Stimulated activated CD4-positive, alpha-beta T cell treated with anti-CD3 and anti-CD28 coated beads, Interleukin-1b, Interleukin-23, amount 100 ng/mL, for 4 hours (primary cell): ENCODE measurements at places on chromosomes 5 and 9.

- DNase-seq, result no peak
Observed at GRCh38 chr5:168342985-168343384, 51.5 kb downstream of the WWC1 start.

GRCh38 chr5:103785569-103785968 lies 223.0 kb upstream of the NUDT12 start:
- no peak for DNase-seq

DNA sequence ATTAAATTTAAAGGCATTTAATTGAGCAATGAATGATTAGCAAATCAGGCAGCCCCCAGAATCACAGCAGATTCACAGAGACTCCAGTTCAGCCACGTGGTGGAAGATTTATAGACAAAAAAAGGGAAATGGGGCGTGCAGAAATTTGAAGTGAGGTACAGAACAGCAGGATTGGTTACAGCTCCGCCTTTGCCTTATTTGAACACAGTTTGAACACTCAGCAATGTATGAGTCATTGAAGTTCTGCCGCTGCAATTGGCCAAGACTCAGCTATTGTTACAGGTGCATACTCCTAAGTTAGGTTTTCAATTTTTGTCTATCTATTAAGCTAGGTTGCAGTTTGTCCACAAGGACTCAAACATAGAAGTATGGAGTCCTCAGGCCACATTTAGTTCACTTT lies 157.7 kb upstream of the SLC12A2 start:
- no peak for DNase-seq

- no peak for DNase-seq
Observed at GRCh38 chr5:131630208-131630962, 4.6 kb downstream of the RAPGEF6 start.

GRCh38 chr5:154962494-154962893 lies 21.6 kb downstream of the MRPL22 start:
- DNase-seq, result no peak

DNA sequence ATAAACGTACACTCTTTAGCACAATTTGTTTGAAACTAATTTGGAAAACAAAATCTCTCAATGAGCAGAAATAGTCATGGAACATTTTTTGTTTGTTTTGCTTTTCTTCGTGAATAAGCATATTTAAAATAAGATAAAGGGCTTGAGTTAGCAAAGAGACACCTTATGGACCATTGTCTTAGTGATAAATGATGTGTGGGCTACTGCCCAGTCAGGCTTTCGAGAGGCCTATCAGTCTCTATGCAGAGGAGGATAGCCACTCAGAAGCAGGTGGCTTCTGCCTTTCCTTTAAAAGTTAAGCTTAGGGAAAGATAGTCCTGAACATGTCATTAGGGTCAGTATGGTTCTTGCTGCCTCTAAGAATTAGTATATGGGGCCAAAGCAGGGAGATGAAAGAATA lies 2.1 kb upstream of the ARL15 start:
- DNase-seq, result no peak

- no peak for DNase-seq
Observed at GRCh38 chr9:8115570-8115969, 316.0 kb upstream of the DMAC1 start.

DNA sequence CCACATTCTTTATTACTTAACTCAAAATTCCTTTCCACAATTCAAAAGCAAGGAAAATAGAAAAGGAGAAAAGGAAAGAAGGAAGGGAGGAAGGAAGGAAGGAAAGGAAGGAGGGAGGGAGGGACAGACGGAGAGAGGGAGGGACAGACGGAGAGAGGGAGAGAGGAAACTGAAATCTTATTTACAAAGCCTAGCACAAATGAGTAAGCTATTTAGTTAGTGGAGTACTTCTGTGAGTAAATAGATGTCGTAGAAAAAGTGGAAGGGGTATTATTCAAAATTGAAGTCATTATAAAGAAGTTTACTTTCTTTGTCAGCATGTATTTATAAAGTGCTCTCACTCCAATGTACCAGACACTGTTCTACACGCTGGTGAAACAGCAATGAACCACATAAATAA lies 177.9 kb downstream of the CETN3 start:
- no peak for DNase-seq

GRCh38 chr5:132639706-132640130 lies 18.3 kb upstream of the IL13 start:
- DNase-seq, result no peak

GRCh38 chr9:105714020-105714331 lies 19.6 kb downstream of the TMEM38B start:
- no peak for DNase-seq

GRCh38 chr5:124599028-124599973 lies 147.1 kb downstream of the ZNF608 start:
- no peak for DNase-seq

GRCh38 chr9:98885575-98886295 lies 58.0 kb upstream of the COL15A1 start:
- DNase-seq, result no peak

DNA sequence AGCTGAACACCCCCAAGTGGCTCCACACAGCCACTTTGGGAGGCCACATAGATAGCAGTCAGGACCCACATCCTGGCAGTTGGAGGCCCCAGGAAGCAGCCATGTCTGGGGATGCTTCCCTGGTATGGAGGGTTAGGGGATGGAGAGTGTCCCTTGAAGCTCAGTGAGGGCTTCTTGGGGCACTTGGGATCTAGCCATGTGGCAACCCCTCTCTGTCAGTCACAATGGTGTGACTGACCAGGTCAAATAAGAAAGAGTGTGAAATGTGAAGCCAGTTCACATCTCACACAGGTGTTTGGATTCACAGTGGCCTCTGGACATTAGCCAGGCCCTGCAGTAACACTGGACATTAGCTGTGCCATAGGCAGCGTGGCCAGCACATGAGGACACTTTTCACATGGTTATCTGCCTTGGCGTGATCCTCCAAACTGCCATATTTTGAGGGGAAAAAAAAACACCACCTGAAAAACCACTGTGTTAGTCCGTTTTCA lies 53.9 kb upstream of the IL17B start:
- no peak for DNase-seq

DNA sequence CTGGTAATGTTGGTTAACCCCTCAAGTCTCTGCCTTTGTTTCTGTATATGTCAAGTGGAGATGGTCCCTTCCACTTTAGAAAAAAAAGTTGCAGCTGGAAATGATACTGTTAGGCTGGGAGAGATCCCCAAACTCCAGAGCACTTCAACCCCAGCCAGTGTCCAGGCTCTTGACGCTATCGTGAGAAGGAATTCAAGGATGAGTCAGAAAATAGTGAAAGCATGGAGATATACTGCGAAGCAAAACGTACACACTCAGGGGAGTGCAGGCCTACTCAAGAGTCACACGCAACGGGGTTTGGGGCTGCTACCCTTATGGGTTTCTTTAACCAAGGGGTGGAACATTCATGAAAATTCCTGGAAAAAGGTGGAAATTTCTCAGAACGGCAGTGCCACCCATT lies 24.9 kb downstream of the KCNV2 start:
- no peak for DNase-seq

GRCh38 chr5:176134529-176135223 lies 103.5 kb upstream of the SIMC1 start:
- DNase-seq, result no peak

- DNase-seq, result no peak
Observed at GRCh38 chr5:172503925-172504700, 49.8 kb upstream of the SH3PXD2B start.

- no peak for DNase-seq
Observed at GRCh38 chr5:172733974-172734346, 37.0 kb downstream of the DUSP1 start.

- no peak for DNase-seq
Observed at GRCh38 chr9:133920471-133920870, 71.7 kb downstream of the VAV2 start.

DNA sequence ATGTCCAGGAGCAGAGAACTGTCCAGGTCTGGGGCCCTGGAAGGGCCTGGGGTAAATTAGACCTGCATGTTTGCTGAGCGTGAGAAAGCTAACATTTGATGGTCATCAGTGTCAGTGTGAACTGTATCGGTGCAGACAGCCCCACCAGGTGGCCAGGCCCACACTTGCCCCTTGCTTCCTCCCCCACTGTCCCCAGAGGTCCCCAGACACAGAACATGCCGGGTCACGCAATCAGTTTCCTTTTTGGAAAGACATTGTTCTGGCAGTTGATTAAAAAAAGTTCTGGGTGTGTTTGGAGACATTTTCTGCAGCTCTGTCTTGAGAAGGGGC lies 1.5 kb downstream of the NKD2 start:
- no peak for DNase-seq

DNA sequence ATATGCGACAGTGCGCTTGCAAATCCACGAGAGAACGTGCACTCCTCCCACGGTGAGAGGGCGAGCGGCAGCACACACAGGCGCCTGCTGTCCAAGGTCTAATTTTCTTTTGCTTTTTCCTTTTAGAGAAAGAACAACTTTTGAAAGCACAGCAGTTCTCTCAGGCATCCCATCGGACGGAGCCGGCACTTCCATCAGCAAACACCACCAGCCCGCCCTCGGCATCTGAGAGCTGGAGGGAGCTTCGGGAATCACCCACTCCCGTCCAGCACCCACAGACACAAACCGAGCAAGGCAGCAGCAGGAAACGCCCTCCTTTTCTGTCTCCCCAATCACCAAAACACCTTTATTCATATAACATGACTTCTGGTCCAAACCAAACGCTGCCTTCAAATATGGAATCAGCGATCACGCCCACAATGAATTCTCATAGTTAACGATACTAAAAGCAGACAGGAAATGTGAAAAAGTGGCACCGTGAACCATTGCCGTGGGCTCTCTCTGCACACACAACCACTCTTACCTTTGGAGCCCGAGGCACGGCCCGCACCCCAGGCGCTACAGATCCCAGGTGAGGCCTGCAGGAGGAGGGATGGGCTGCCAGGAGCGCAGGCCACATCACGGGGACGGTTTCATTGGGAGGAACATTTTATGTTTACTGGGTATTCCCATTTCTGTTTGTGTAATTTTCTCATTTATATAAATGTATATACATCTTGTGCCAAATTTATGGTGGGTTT lies 14.2 kb downstream of the LPCAT1 start:
- no peak for DNase-seq

- no peak for DNase-seq
Observed at GRCh38 chr5:125313555-125313954, 567.1 kb upstream of the ZNF608 start.

- DNase-seq, result no peak
Observed at GRCh38 chr5:150573216-150573615, 65.3 kb downstream of the NDST1 start.

- DNase-seq, result no peak
Observed at GRCh38 chr9:126489581-126490213, 124.0 kb upstream of the LMX1B start.

DNA sequence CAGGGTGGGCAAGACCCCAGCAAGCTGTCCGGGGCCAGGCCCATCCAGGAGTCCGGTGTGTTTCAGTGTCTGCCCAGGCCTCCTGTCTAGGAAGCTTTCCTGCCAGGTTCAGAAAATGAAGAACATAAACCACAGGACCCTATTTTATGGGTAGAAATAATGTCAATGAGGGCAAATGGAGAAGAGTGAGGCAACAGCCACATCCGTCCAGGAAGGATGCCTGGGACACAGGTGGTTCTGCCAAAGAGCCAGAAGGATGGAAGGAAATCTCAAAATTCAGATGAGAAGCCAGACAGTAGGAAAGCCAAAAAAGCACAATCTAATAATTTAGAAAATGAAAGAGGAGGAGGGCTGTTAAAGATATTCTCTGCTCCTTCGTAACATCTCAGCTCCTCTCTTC lies 262.3 kb downstream of the AUH start:
- no peak for DNase-seq

DNA sequence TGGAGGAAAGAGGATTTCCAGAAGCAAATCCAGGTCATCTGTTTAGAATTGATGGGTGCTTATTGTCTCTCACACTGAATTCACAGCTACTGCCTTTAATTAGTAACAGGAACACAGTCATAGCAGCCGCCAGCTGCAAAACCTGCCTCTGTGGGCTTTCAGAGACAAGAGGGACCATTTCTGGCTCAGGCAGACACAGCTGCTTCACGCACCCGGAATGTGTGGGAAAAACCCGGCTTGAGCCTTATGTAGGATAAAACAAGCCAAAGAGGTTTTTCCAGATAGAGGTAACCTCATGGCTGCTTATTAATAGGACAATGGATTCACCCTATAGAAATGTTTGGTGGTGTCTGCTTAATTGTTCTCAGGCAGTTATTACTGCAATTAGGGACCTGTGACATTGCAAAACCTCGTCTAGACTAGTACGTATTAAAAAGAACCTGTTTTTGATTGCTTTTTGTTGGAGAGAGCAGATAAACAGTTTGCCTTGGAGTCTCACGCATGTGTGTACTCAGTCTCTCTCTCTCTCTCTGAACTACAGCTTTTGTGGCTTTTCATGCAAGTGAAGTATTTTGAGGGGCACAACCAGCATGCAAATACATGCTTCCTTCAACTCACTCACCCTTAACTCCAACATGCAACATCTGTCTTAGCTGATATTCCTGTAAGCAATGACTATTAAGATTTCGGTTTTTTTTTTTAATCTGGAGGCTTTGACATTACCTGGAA lies 302.7 kb downstream of the PLK2 start:
- DNase-seq, result no peak

DNA sequence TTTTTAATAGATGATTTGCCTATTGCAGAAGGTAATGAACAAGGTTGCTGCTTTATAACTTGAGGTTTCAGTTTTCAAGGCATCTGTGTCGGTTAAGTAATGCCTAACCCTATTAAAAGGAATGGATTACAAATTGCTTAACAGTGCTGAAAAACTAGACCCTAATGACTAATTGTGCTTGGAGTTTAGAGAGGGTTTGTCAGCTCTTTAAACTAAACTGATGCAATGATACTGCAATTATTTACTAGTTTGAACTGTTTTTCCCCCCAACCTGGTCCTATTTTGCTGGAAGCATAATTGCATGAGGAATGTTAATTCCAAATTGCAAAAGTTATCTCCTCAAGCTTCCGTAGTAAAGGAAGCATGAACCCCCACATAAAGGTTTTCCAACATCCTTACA lies 39.3 kb upstream of the TLX3 start:
- no peak for DNase-seq

DNA sequence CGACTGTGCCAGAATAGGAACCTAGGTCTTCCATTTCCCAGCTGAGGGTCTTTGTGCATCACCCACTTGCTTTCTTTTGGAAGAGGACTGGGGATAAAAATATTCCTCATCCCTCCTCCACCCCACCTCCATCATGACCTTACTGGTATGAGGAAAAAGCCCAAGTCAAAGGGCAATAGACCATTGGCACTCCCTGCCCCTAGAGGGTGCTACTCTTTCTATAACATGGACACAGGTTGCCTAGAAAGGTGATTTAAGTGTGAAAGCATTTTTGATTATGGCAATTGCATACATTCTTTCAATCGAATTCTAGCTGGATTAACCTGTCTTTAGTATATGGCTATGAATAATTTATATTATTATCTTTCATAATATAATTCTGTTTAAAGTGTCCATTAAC lies 22.8 kb upstream of the ZNF618 start:
- DNase-seq, result no peak

DNA sequence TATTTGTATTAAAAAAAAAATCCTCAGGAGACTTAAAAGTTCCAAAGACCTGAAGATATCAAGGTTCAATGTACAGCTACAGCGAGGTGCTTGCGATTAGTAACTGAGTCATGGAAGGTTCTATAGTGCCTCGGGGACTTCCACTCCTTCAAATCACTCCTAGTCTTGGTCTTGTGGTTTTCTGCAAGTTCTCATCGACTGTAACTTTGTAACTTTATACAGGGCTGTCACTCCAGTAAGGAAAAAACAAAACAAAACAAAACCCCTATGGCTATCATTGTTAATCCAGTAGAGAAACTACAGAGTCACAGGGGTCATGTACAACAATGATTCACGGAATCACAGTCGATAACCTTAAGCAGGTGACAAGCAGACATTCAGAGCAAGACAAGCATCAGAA lies 39.8 kb upstream of the SELENOP start:
- DNase-seq, result no peak

- no peak for DNase-seq
Observed at GRCh38 chr9:113269871-113270270, 5.5 kb downstream of the CDC26 start.
